ENCODE measurements at places on chromosomes 2 and 18.

DNA sequence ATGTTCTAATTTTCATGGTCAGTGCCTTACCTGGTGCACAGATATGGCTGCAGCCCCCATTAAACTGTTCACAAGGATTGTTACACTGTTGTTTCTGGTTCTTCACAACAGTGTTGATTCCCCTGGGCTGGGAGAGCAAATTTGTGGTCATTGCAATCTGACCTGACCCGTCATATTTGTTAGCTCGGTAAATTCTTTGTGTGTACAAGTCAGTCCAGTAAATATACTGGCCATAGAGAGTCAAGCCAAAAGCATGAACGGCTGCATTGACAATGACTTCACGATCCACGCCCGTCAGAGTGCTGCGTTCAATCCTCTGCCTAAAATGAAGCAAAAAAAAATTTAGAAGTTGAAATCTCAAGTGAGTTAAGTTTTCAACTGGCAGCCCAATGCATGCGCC lies 134.6 kb downstream of the DHRS9 start:
- DNase-seq = no peak

- no peak for DNase-seq
Observed at GRCh38 chr2:171985076-171985475, 14.7 kb upstream of the METAP1D start.

DNA sequence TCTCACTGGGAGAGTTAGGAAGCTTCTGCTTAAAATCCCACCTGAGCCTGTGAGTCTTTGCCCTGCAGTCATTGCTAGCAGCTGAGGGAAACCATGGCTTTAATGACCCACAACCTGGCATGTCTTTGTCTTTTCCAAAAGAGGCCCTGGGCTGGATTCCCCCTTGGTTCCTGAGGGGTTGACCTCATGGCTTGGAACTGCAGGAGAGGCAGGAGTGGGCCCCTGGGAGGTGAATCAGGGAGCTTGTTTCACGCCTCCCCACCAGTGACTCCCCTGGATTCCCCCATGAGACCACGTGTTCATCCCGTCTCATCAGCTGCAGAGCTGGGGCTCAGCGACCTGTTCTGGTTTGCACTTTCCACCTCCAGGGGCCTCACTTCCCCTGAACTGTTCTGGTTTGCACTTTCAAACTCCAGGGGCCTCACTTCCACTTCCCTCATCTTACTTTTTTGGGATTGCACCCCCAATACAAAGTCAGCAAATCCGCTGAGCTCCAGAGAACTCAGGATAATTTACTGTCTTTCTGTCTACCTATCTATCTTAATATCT lies 58.5 kb upstream of the TMEM18 start:
- DNase-seq = no peak

DNA sequence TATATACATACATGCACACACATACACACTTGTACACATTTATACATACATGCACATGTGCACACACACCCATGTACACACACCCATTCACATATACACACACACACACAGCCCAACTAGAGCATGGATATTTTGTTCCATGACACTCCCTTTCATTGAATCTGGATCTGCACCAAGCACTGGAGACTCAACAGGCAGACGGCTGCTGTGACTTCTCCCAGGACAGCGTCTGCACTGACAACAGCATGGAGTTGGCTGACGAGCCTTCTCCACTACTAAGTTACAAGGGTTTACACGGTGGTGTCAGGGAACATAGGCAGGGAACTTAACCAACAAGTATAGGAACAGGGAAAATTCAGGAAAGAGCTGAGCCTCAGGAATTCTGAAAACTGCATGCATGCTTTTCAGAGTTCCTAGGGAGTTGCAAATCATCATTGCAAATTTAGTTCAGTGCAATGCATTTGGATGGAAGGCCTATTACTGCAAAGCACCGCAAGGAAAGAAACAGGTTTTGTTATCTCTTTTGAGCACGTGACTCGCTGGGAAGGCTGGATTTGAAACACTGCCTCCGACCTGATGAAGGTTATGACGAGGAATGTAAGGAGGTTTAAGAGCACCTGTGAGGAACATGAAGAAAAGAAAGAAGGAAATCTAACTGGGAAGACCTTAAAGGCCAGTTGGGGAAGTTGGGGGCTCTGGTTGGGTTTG lies 35.9 kb downstream of the TMEM18 start:
- no peak for DNase-seq

DNA sequence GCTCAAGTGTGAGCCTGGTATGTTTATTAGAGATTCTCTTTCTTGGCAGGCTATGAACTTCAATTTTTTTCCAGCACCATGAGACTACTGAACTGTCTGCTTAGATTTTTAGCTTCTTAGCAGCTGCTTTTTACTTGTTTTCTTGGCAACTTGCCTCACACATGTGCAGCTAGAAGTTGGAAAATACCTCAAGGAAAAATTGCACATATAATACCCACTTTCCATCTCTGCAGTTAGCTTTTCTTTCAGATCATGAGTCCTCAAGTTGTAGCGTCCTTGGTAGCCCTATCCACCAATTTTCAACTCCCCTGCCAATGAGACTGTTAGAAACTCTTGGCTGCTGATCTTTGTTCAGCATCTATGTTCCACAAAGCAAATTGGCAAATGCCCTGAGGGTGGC lies 302.1 kb downstream of the HRH4 start:
- DNase-seq = no peak

GRCh38 chr2:190853531-190854383 lies 26.9 kb upstream of the GLS start:
- no peak for DNase-seq

GRCh38 chr2:56100791-56101312 lies 82.9 kb upstream of the CCDC85A start:
- DNase-seq = no peak

GRCh38 chr18:37473195-37473840 lies 92.3 kb downstream of the CELF4 start:
- DNase-seq = no peak

GRCh38 chr18:64134044-64134747 lies 14.7 kb downstream of the LINC00305 start:
- DNase-seq = no peak

GRCh38 chr2:111225856-111226255 lies 105.1 kb downstream of the BCL2L11 start:
- DNase-seq = no peak

DNA sequence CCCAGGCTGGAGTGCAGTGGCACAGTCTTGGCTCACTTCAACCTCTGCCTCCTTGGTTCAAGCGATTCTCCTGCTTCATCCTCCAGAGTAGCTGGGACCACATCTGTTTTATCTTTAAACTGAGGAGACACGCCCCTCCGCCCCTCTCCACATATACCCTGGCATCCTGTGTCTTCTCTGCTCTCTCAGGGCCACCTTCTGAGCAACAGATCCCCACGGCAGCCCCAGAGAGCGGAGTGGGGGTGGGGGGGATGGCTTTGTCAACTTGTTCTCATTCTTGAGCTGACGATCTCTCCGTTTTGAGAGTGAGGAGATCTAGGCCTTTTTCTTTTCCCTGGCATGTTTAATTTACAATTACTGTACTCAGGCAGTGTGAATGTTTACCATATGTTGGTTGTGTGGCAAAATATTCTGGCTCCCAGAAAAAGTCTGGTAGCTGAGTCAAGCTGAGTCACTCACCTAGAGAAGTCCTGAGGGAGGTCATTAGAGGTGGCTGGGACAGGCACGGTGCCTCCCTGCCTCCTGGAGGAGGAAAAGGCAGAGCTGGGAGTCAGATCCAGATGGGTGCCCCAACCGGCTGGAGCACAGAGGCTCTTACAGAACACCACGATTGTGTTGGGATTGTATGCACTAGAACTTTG lies 19.5 kb upstream of the ID2 start:
- DNase-seq = no peak

GRCh38 chr2:142314164-142314563 lies 183.3 kb upstream of the LRP1B start:
- no peak for DNase-seq

- DNase-seq = no peak
Observed at GRCh38 chr18:63111671-63112402, 207.7 kb downstream of the BCL2 start.

DNA sequence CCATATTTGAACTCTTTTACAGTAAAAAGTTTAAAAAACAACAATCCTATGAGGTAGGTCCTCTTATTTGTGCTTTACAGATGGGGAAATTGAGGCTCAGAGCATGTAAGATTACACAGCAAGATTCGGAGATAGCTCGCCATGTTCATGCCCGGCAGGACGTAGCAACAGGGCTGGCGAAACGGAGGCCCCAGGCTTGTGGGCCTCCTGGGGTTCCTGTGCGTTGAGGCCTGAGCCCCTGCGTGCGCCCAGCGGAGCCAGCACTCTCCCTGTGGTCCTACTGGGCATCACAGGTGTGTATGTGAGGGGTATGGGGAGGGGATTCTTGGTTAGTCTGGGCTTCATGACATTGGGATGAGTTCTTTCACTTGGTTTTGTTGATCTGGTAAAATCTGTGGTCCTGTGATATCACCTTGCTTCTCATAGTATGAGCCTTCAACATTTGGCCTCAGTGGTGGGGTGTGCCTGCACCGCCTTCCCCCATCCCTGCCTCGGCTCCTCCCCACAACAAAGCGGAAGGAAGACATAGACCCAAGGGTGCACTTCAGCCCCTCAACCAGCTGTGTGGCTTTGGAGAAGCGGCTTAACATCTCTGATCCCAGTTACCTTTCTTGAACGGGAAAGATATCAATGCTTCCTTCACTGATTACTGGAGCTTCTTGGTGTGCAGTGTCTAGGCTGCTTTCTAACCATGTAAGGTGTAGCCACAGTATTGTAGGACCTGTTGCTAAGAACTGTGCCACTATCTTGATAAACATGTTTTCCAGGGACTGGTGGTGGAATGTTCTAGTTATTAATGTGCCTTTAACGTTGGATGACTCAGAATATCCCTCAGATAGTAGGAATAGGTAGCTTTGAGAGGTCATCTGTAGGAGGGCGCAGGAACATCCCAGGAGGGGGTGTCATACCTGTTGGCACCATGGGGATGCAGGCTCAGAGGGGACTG lies 37.2 kb downstream of the HPCAL1 start:
- DNase-seq = no peak

DNA sequence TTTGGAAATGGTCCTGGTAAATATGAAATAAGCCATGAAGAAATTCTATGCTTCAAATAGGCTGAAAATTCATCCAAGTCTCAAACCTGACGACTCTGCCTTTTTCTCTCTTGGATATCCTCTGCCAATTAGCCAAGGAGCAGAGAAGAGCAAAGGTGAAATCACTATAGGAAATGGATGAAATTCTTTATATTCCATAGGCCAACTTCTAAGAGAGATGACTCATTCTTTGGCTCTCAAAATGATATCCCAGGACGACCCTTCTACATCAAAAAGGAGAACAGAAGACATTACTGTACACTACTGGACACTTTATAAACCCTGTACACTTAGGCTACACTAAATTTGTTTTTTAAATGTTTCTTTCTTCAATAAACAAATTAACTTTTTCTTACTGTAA lies 22.7 kb downstream of the PDE1A start:
- no peak for DNase-seq

DNA sequence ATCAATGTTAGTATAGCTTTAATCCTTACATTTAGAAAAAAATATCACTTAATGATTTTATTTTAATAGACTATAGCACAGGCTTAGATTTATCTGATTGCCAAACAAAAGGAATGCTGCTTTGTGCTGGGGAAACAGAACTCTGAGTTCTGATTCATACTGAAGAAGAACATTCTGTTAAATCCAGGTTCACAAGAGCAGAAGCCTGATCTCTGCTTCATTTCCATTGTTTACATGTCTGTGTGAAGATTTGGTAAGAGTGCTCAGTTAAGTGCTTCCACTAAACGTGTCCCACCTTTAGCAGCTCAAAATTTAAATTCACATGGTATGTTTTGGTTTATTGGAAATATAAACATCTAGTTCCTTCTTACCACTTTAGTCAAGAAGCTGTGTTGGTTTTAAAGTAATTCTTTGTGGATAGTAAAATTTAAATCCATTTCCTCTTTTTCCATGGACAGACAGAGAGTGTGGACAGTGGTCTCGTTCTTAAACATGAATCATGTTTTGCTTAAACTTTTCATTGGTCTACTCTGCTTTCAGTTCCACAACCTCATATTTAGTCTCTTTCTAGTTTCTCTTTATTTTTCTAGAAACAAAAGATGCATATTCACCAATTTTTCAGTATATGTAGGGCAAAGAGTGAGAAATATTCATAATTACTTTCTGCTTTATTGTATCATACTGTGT lies 59.1 kb downstream of the NYAP2 start:
- no peak for DNase-seq

GRCh38 chr18:6920099-6920955 lies 190.8 kb downstream of the ARHGAP28 start:
- DNase-seq = peak; percentile 36

DNA sequence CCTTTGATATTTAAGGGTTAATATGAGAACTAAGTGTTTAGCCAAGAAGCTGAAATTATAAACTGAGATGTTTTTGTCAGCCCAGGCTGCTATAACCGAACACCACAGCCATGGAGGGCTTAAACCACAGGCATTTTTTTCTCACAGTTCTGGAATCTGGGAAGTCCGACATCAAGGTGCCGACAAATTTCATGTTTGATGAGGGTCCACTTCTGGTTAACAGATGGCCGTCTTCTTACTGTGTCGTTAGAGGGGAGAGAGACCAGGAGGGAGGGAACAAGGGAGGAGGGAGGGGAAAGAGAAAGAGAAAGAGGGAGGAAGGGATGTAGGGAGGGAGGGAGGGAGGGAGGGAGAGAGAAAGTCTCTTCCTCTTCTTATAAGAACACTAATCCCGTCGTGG lies 6.5 kb upstream of the CNDP2 start:
- no peak for DNase-seq

DNA sequence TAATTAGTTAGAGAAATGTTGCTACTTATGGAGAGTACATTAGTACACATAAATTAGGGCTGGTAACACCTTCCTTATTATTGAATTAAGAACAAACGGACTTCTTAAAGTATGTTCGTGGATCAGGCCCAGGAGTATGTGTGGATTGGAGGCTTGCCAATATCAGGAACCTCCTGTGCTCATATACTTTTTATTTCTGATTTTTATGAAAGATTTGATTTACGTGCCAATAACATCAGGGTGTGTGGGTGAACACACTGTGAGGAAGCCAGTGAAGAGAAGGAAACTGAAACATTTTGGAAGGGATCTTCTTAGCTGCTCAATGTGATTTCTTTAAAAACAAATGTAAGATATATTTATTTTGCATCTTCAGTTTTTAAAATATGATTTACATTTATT lies 113.0 kb downstream of the EFEMP1 start:
- no peak for DNase-seq

GRCh38 chr2:15695582-15696330 lies 104.1 kb downstream of the DDX1 start:
- no peak for DNase-seq

GRCh38 chr2:36466135-36466534 lies 110.6 kb downstream of the CRIM1 start:
- DNase-seq = no peak
